Stimulated activated CD4-positive, alpha-beta T cell treated with anti-CD3 and anti-CD28 coated beads, Interleukin-15, amount 100 ng/mL, for 1 hour (primary cell): ENCODE measurements at places on chromosomes 7 and 10.

DNA sequence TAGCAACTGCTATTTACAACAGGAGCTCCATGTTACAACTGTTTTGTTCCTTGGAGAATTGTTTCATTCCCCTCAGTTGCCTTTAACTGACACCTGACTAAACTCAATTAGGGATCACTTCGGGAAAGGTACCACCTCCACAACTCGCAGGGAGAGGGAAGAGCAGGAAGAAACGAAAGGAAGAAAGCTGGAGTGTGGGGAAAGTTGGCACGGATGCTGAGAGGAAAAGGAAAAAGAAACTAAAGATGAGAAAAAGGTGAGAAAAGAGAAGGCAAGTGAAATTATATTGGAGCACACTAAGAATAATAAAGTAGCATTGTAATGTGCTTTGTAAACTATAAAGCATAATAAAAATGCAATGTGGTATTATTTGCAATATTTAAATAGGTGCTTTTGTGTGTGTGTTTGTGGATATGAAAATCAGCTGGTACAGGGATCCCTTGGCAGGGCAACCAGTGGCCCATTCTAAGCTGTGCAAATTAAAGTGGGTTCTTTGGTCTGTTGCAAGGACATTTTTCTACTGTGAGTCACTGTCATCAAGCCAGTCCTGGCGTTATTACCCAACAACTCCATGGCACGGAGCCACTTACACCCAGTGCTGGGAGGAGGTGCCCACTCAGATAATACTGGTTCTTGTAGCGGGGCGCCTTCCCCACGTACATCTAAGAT, 45.9 kb downstream of the HIPK2 start:
- DNase-seq = no peak

DNA sequence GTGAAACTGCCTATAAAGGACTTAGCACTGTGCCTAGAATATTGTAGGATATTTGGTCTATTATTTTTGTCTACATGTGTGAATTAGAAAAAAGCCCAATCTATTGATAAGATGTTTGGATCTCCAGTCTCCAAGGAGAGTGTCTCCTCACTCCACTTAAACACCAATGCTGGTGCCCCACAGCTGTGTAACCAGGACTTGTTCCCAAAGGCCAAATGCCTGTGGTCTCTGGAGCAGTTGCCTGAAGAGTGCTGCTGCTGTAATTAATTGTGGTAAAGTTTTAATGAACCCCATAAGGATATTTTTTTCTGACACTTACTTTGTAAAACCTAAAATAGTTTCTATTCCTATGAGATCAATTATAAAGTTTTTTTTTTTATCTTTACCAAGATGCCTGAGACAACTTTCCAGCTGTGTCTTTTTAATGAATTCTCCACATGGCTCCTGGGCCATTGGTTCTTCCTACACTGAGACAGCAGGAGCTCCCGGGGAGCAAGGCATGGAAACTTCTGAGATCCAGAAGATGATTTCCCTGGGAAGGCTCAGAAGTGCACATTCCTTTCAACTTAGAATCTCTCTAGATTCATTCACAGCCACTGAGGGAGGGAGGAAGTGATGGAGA, 11.2 kb upstream of the OR2A5 start:
- DNase-seq = no peak

GRCh38 chr10:74373059-74373458, 222.0 kb downstream of the ADK start:
- DNase-seq = no peak

DNA sequence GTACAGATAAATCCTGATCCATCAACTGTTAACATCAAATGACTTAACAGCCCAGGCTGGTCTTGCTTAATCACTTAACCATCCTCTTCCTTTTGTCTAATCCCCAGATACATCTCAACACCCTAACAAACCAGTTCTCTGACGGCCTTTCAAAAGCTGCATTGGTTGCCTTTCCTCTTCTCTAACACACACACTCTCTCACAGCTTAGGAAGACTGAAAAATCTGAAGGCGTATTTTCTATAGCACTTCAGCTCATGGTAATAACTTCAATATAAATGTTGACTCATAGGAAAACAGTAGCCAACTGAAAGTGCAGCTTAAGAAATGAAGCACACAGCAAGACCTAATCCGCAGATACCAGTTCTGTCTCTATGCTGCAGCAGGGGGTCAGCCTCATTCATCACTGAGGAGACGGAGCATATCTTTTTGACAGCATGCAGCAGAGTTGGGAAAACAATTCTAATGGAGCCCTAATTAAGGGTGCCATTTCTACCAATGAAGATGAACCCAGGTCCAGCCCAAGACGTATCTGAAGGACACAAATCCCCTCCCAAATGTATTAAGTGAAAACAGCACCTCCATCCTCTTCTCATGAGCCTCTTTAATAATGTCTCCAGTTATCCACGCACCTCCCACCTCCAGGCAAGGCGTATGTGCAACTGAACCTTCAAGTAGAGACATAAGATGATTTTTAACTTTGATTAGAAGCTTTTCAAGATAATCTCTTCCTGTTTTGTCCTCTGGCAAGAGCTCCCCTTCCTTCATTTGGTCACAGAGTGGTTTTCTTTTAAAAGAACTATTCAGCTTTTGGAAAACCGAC, 211.7 kb upstream of the NFE2L3 start:
- DNase-seq = no peak

DNA sequence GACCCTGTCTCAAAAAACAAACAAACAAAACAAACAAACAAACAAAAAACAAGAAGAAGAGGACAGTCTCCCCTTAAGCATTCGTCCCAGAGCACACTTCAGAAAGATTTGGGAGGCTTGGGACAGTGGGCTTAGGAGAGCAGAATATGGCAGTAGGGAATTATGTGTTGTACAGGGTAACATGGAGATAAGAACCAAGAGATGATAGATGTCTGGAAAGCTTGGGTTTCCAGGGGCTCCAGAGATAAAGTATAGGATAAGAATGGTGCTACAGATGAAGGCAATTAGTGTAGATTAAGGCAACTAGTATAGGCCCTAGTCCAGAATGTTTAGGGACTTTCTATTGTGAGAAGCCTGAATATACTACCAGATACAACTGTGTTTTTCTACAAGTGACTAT, 934.9 kb upstream of the AUTS2 start:
- DNase-seq = no peak

- DNase-seq = peak; percentile 0
Observed at GRCh38 chr7:44284216-44284615, 41.2 kb downstream of the CAMK2B start.

DNA sequence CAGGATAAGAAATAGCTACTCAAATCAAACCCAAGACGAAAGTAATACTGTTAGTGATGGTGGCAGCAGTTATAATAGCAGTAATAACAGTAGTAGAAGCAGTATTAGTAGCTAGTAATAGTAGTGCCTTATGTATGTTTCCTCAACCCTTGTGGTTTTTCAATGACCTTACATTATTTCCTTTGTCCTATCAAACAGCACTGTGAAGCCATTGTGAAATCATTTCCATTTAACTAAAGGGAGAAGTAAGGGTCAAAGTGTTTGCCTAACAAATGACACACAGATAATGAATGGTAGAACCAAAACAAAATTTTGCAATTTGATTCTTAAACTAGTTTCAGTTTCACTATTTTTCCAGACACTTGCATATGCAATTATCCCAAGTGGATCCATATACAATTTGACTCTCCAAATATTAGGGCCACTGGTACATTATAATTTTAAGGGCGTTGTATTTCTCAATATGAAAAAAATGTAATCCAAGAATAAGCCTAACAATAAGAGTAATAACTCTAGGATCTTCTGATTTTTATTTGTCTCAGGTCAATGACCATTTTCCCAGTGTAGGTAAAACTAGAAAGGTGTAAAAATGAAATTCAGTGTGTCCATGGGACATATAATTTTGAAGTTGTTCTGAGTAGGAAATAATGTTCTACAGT, 33.7 kb upstream of the TMEM26 start:
- no peak for DNase-seq

- DNase-seq = no peak
Observed at GRCh38 chr10:77347052-77347451, 290.6 kb downstream of the KCNMA1 start.

DNA sequence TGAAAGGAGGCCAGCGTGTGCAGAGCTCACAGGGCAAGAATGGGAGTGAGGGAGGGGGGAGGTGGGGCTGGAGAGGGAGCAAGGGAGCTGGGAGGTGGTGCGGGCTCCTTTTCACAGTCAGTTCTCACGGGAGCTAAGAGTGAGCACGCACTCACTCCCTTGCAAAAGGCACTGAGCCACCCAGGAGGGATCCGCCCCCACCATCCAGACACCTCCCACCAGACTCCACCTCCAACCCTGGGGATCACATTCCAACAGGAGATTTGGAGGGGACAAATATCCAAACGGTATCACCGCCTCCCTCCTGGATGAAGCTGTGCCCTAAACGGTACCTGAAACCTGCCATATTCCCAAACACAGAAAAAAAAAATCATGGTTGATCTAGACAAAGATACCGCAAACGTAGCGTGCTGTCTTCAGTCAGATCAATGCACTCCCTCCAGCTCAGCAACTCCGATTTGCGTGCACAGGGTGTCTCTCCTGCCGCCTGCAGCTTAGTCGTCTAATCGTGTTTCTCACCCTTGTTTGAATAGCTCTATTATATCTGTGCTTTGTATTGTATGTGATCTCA, 20.3 kb upstream of the PRKAG2 start:
- DNase-seq = no peak

- no peak for DNase-seq
Observed at GRCh38 chr10:31972519-31973041, 43.9 kb upstream of the ARHGAP12 start.

GRCh38 chr10:61263518-61263917, 189.7 kb downstream of the TMEM26 start:
- no peak for DNase-seq

DNA sequence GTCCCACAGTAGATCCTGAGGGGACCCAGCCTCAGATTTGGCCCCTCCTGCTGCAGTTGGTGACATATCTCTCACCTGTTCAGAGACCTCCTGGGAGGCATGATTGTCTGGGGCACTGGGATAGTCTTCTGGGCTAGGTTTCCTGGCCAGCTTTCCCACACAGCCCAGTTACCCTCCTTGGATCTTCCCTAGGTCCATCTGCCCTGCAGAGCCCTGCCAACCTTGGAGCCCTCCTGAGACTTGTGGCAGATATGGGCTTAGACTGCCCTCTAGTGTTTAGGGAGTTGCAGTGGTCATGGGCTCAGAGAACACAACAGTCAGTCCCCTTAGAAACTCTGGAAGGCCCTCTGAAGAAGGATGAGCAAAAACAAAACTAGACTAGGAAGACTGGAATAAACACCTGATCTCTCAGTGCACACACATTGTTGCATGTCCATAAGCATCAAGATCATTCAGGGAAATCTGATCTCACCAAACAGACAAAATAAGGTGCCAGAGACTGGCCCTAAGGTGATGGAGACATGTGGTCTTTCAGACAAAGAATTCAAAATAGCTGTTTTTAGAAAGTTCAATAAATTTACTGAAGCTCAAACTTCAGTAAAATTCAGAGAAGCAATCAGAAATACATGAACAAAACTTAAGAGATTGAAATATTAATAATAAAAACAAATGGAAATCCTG, 324.6 kb downstream of the ATRNL1 start:
- DNase-seq = no peak

DNA sequence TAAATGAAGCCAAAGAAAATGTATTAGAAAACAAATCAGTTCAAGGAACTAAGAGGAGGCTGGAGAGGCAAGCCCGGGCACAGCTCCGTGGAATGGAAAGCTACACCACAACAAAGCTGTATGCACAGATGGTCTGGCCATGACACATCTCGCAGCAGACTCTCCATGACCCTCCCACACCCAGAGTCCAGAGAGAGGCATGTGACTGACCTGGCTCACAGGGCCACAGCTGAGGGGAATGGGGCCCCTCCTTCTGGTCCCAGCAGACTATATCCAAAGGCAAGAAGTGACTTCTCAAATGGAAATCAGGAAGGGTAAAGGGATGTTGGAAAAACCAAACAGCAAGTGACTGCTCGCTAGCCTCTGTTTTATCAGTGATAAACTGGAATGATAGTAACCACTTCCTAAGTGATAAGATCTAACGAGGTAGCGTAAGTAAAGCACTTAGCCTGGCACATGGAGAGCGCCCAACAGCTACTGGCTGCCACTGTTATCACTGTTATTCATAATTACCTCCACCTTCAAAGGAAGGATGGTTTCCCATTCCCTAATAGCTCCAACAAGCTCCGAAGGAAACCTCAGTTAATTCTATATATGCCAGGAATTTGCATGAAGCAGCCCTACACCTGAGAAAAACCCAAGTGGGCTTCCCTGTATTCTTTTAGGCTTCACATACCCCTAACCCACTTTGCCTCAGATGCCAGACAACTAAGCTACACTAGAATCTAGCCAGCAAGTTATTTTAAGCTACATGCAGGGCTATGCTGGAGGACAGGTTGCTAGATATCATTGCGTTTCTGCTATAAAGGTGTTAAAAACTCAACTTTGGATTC, 8.4 kb downstream of the OSBPL3 start:
- no peak for DNase-seq

GRCh38 chr10:88744002-88744401, 15.8 kb upstream of the LIPN start:
- no peak for DNase-seq

DNA sequence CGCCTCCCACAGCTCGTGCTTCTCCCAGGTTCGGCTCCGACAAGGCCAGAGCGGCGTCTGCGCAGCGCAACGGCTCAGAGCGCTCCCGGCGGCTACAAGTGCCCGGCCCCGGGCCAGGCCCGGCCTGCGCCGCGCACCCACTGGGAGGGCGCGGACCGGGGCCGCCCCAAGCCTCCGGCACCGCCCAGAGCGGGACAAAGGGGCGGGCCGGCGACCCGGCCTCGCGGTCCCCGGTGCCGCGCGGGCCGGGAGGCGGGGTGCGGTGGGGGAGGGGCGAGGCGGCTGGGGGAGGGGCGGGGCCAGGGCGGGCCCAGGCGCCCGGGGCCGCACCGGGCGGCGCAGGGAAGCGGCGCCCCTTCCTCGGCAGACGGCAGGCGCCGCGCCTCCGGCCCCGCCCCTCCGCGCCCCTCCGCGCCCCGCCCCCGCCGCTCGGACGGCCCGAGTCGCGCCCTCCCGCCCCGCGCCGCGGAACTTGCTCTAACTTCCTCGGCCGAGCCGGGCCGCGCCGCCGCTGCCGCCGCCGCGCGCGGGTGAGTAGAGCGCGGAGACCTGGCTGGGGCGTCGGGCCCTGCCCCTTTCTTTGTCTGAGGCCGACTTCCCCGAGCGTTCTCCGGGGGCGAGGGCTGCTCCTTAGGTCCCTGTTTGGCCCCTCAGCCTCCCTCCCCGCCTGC, at the start of gene TSPAN14:
Gene TSPAN14, plus strand, starts transcription at position 469 of the 671 bp plus-strand sequence. CDS start 34,924 bp downstream, outside the sequence.
- peak; percentile 65 for DNase-seq

DNA sequence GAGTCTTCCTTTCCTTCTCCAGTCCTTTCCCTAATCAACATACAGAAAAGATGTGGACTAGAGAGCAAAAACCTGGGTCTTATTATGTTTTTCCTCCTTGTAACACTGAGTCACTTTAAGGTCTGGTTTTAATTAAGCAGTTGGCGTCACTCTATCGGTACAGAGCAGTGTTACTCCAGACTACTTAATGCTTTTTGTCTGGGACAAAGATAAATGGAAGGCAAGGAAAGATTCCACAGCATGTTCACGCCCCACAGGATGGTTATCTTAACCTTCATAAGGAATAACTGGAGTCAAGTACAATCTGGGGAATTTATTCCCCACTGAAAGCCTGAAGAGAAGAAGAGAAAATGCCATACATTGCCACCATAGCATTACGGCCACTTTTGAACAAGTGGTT, 145.7 kb downstream of the ELAPOR2 start:
- no peak for DNase-seq

- no peak for DNase-seq
Observed at GRCh38 chr7:90999989-91000979, 263.9 kb upstream of the FZD1 start.
